ENCODE measurements at places on chromosomes 3 and 15. TPM values are rescaled to one million over a fixed set of nuclear protein-coding genes. Genes with fewer than 3 reads are reported as not detected.

The SLC22A13 gene
- not detected for total RNA-seq

The ARHGEF26 gene
- total RNA-seq: 10.1 TPM

The ROPN1B gene
- total RNA-seq: not detected

The OCA2 gene
- total RNA-seq: not detected

The FES gene
- total RNA-seq: 42.9 TPM

The FANCD2 gene
- 39.2 TPM for total RNA-seq

The C2CD4A gene
- not detected for total RNA-seq

The SLC33A1 gene
- 28.8 TPM for total RNA-seq

The CISH gene
- 0.35 TPM for total RNA-seq

The GOLGA8G gene
- not detected for total RNA-seq

The GOLGA6L7 gene
- total RNA-seq: not detected

The DENND6A gene
- total RNA-seq: 21.1 TPM

The SIDT1 gene
- total RNA-seq: not detected

The SLC24A5 gene
- total RNA-seq: not detected

The LMAN1L gene
- total RNA-seq: not detected

The SPATA12 gene
- total RNA-seq: not detected

The CYP8B1 gene
- not detected for total RNA-seq

The SNTN gene
- not detected for total RNA-seq

The KCNMB3 gene
- total RNA-seq: 0.71 TPM

The TRPM1 gene
- total RNA-seq: not detected

The IQCH gene
- total RNA-seq: 2.3 TPM

The TNNC1 gene
- not detected for total RNA-seq

The SPPL2A gene
- total RNA-seq: 59.1 TPM

The GLDN gene
- 0.53 TPM for total RNA-seq

The PRTG gene
- 2.5 TPM for total RNA-seq

The ABI3BP gene
- 13.3 TPM for total RNA-seq

The PLEKHO2 gene
- total RNA-seq: 30.8 TPM

The PLSCR5 gene
- total RNA-seq: not detected

The DUOXA1 gene
- total RNA-seq: not detected

The GPR160 gene
- 0.71 TPM for total RNA-seq

The ITIH3 gene
- total RNA-seq: not detected

The TMEM207 gene
- not detected for total RNA-seq

The EFHB gene
- total RNA-seq: not detected

The CCR9 gene
- total RNA-seq: not detected

The FAM107A gene
- total RNA-seq: not detected

The POLQ gene
- 2.3 TPM for total RNA-seq

The PIF1 gene
- 19.0 TPM for total RNA-seq

The DAG1 gene
- total RNA-seq: 84.0 TPM

The TM4SF18 gene
- total RNA-seq: not detected

The GYG1 gene
- total RNA-seq: 45.5 TPM

The ADAMTSL3 gene
- total RNA-seq: not detected

The VILL gene
- 2.6 TPM for total RNA-seq

The C3orf33 gene
- 2.3 TPM for total RNA-seq

The UBE2E1 gene
- 55.3 TPM for total RNA-seq

The LRRC31 gene
- not detected for total RNA-seq

The CFAP100 gene
- total RNA-seq: not detected

The STAB1 gene
- 1.9 TPM for total RNA-seq

The ANKRD63 gene
- not detected for total RNA-seq

The SV2B gene
- total RNA-seq: not detected
